Colonic mucosa (tissue), 4 donors: ENCODE measurements at places on chromosomes 4 and X. TPM values are rescaled to one million over a fixed set of nuclear protein-coding genes. Genes with fewer than 3 reads are reported as not detected.

Gene FREM3
- total RNA-seq: 0.05 TPM

Gene SH3RF1
- total RNA-seq: 77.1 TPM

Gene CLTRN
- total RNA-seq: not detected

Gene GLUD2
- total RNA-seq: 0.30 TPM

Gene SLC34A2
- not detected for total RNA-seq

Gene DIAPH2
- total RNA-seq: 19.1 TPM

Gene MCTS1
- 37.6 TPM for total RNA-seq

Gene ARX
- total RNA-seq: 0.66 TPM

Gene HS3ST1
- 7.6 TPM for total RNA-seq

Gene NXT2
- 7.4 TPM for total RNA-seq

Gene TMPRSS11B
- not detected for total RNA-seq

Gene SHROOM3
- 142 TPM for total RNA-seq

Gene ADH1B
- 62.3 TPM for total RNA-seq

Gene PAGE4
- total RNA-seq: not detected

Gene GASK1B
- 13.6 TPM for total RNA-seq

Gene GAGE12J
- total RNA-seq: not detected

Gene TMPRSS11D
- not detected for total RNA-seq

Gene TBX22
- not detected for total RNA-seq

Gene CXorf49
- not detected for total RNA-seq

Gene POF1B
- 190 TPM for total RNA-seq

Gene HSFX1
- total RNA-seq: 2.0 TPM

Gene STBD1
- 11.8 TPM for total RNA-seq

Gene FUNDC2
- total RNA-seq: 57.2 TPM

Gene TMEM144
- total RNA-seq: 28.6 TPM

Gene CSN2
- not detected for total RNA-seq

Gene MAGEB17
- total RNA-seq: not detected

Gene SRPK3
- 2.3 TPM for total RNA-seq

Gene MAGEB16
- not detected for total RNA-seq

Gene AKAP4
- total RNA-seq: not detected

Gene AKAP14
- total RNA-seq: not detected

Gene PCYT1B
- 0.24 TPM for total RNA-seq

Gene VGLL1
- not detected for total RNA-seq

Gene RAB9B
- 0.54 TPM for total RNA-seq

Gene C1QTNF7
- 4.2 TPM for total RNA-seq
